ENCODE measurements at places on chromosomes 12 and 14. TPM values are rescaled to one million over a fixed set of nuclear protein-coding genes. Genes with fewer than 3 reads are reported as not detected.

Gene RNASE7
- total RNA-seq, result not detected

Gene RNASE3
- total RNA-seq, result 1.1 TPM

Gene C3AR1
- total RNA-seq, result 66.4 TPM

Gene RFX4
- not detected for total RNA-seq

Gene PPP4R3A
- 76.2 TPM for total RNA-seq

Gene IL23A
- total RNA-seq, result 1.0 TPM

Gene CISTR
- not detected for total RNA-seq

Gene ORAI1
- 25.2 TPM for total RNA-seq

Measured in left lung (tissue), 14 donors.